ENCODE measurements at places on chromosomes 13 and 19. TPM values are rescaled to one million over a fixed set of nuclear protein-coding genes. Genes with fewer than 3 reads are reported as not detected.

- no peak for DNase-seq
These were observed 73.8 kb downstream of the SPATA13 start for GRCh38 chr13:24234200-24234915.

- no peak for DNase-seq
These were observed 94.3 kb downstream of the NHLRC3 start for GRCh38 chr13:39132286-39133230.

GRCh38 chr13:30864433-30865122 lies 41.5 kb upstream of the MEDAG start:
- DNase-seq = no peak

- DNase-seq = no peak
These were observed 10.8 kb upstream of the ZNF91 start for GRCh38 chr19:23406091-23406490.

GRCh38 chr19:7670790-7671189 lies 1.9 kb downstream of the RETN start:
- no peak for DNase-seq

DNA sequence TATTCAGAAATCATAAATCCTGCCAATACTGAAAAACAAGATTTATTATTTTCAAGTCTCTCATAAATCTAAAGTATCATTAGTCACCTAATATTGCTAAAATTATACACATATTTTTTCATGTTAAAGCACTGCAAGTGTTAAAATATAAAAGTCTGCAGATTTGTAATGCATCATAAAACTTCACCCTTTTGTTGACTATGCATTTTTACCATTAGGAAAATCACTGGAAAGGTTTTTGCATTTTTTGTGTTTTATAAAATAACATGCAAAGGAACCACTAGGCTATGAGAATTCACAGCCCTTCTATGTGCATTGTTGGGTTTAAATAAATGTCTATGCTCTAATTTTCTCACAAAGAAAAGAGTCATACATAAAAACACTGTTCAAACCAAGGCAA lies 407.3 kb downstream of the DACH1 start:
- no peak for DNase-seq

GRCh38 chr13:99416411-99417121 lies 84.7 kb upstream of the TM9SF2 start:
- no peak for DNase-seq

- DNase-seq = no peak
These were observed 8.4 kb upstream of the KLK14 start for GRCh38 chr19:51091126-51091525.

DNA sequence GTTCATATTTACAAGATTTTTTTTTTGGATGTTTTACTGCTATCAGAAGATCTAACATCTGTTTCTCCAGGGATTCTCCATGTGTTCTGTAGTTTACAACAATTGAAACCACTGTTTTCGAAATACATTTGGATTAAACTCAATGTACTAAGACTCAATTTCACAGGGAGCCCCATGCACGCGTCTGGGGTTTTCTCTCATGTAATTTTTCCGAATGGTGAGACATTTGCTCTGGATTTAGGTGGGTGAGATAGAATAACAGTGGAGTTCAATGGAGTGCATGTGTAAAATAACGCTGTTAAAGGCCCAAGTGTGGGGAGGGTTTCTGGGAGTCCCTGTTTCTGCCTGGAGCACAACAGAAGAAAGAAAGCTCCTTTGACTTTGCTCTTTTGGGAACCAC lies 330.3 kb downstream of the TSHZ3 start:
- no peak for DNase-seq

- DNase-seq = no peak
These were observed 2.3 kb upstream of the PSPN start for GRCh38 chr19:6378041-6378440.

GRCh38 chr13:26465954-26466353 lies 91.5 kb upstream of the WASF3 start:
- no peak for DNase-seq

DNA sequence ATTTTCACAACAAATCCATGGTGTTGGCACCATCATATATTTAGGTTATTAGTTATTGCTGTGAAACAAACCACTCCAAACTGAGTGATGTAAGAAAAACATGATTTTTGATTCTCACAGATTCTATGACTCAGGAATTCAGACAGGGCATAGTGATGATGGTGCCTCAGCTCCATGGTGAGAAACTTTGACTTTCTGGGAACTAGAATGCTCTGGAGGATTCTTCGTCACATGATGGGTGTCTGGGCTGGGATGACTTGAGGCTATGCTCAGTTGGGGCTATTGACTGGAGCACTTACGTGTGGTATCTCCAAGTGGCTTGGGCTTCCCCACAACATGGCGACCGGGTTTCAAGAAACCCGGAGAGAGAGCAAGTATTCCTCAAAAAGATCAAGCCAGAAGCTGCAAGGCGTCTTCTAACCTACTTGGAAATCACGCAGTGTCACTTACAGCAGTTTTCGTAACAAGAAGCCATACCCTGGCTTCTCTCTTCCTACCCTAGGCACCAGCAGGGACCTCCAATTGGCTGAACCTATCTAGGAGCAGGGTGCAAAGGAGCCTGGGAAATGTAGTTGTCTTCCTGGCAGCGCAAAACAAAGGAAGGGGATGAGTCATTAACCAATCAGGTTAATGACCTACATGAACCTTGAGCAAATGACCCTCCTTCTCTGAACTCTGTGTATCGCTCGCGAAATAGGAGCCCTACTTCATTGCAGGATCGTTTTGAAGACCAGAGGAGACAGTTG lies 22.4 kb downstream of the VAV1 start:
- no peak for DNase-seq

GRCh38 chr13:45122941-45123340 lies 2.6 kb downstream of the GTF2F2 start:
- DNase-seq = no peak

DNA sequence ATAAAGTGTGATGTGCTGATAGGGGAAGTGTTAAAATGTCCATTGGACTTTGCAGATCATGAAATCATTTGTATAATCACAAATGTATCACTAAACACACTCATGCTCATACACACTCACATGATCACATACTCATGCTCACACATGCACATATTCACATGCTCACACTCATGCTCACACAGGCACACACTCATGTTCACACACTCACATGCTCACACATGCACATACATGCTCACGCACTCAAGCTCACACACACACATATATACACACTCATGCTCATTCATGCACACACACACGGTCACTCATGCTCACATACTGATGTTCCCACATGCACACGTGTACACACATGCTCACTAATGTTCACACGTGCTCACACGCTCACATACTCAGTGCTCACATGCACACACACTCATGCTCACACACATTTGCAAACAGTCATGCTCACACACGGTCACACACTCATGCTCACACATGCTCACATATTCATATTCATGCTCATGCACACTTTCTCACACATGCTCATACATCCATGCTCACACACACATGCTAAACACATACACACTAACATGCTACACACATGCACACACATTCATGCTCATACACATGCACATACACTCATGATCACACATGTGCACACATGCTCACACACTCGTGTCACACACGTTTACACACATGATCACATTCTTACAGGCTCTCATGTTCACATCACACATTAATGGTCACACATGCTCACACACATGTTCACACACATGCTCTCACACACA lies 116.7 kb upstream of the GJB6 start:
- no peak for DNase-seq

GRCh38 chr19:41435936-41436673 lies 3.6 kb downstream of the DMAC2 start:
- DNase-seq = no peak

DNA sequence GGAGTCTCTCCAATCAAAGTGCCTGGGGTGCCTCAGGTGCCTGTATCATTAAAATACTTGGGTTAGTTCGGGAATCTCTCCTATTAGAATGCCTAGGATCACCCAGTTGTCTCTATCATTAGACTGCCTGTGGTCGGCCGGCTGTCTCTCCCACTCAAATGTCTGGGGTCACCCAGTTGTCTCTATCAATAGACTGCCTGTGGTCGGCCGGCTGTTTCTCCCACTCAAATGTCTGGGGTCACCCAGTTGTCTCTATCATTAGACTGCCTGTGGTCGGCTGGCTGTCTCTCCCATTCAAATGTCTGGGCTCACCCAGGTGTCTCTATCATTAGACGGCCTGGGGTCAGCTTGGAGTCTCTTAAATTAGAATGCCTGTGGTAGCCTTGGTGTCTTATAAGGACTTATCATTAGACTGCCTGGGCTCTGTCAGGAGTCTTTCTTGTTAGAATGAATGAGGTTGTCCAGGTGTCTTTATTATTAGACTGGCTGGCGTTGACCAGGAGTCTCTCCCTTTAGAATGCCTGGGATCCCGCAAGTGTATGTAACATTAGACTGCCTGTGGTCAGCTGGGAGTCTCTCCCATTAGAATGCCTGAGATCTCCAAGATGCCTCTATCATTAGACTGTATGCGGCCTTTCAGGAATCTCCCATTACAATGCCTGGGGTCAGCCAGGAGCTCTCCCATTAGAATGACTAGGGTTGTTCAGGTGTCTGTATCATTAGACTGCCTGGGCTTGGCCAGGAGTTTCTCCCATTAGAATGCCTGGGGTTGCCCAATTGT lies 1555.5 kb downstream of the UQCRFS1 start:
- peak; percentile 25 for DNase-seq

GRCh38 chr19:52196256-52196967 lies 6.6 kb downstream of the PPP2R1A start:
- DNase-seq = no peak

- no peak for DNase-seq
These were observed 10.6 kb upstream of the CEACAM21 start for GRCh38 chr19:41565379-41565720.

GRCh38 chr19:35557539-35558399 lies 5.7 kb downstream of the ATP4A start:
- no peak for DNase-seq

- DNase-seq = no peak
These were observed 145.5 kb upstream of the MAB21L1 start for GRCh38 chr13:35621989-35622388.

DNA sequence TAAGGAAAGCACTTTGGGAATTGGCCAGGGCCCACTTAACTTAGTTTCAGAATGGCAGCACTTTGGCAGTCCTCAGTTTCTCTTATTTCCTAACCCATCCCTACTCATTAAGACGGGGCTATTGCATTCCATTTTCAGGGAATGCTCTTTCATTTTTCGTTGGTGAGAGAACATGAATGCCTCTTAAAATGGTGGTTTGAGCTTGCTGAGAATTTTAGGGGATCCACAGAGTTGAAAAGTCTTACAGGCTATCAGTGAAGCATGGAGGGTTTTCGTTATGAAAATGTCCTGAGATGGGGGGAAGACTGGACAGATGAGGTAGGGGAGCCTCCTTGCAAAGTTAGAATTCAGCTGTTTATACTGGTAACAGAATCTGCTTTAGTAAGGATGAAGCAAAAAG lies 71.4 kb downstream of the LRCH1 start:
- no peak for DNase-seq

GRCh38 chr13:104779311-104779993 lies 1713.2 kb upstream of the SLC10A2 start:
- DNase-seq = no peak

DNA sequence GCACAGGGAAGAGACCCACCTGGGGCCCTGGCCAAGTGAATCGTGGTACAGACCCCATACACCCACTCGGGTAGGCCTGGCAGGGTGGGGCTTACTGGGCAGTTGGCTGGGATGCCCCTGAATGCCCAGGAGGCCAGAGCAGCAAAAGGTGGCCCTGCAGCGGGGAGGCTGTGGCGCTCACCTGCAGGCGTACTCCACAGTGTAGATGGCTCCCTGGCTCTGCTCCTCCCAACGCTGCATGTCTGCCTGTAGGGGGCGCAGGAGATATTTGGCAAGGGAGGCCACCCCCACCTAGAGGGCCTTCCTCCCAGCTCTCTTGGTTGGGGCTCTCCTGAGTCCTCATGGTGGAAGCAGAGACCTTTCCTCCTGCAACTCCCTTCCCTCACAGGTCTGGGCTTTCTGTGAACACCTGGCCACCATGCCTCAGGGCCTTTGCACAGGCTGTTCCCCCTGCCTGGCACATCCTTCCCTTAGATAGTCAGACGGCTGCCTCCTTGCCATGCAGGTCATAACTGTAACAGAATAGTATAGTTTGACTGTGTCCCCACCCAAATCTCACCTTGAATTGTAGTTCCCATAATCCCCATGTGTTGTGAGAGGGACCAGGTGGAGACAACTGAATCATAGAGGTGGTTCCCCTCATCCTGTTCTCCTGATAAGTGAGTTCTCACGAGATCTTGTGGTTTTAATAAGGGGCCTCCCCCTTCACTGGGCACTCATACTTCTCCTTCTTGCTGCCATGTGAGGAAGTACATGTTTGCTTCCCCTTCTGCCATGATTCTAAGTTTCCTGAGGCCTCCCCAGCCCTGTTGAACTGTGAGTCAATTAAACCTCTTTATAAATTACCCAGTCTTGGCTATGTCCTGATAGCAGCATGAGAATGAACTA lies 5.9 kb downstream of the BORCS8 start:
- DNase-seq = peak; percentile 65

DNA sequence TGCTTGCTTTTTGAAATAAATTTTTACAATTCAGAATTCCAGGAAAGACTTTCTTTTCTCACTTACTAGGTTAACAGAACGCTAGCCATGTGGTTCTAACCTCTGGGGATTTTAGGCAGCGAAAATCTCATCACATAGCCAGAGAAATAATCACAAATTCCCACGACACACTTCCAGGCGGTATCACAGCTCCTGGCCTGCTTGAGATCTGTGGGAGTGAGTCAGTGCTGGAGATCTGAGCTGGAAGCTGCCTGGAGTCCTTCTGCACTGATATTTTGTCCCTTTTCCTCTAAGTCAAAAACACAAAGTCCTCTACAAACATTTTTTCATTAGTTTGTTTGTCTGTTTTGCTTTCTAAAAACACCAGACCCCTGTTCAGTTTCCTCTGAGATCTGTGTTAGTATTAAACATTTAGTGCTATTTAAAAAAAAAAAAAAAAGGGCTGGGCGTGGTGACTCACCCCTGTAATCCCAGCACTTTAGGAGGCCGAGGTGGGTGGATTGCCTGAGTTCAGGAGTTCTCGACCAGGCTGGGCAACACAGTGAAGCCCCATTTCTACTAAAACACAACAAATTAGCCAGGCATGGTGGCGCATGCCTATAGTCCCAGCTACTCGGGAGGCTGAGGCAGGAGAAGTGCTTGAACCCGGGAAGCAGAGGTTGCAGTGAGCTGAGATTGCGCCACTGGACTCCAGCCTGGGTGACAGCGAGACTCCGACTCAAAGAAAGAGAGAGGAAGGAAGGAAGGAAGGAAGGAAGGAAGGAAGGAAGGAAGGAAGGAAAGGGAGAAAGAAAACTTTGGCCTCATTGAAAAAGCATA lies 12.2 kb upstream of the UBE2L5 start:
- DNase-seq = peak; percentile 50

The CACNG7 gene
- total RNA-seq = not detected

The RAB3D gene
- total RNA-seq = 1.4 TPM

The SIGLEC9 gene
- not detected for total RNA-seq

The RAVER1 gene
- 36.4 TPM for total RNA-seq

The EFNA2 gene
- total RNA-seq = not detected

The CCDC8 gene
- 12.5 TPM for total RNA-seq

The FBN3 gene
- not detected for total RNA-seq

The HSPB6 gene
- total RNA-seq = not detected

The SPTBN4 gene
- total RNA-seq = 0.61 TPM

The TBXA2R gene
- not detected for total RNA-seq

The KLK14 gene
- total RNA-seq = not detected

The S1PR5 gene
- not detected for total RNA-seq

The ZNF575 gene
- 0.09 TPM for total RNA-seq

The ANGPTL8 gene
- not detected for total RNA-seq

The PCDH9 gene
- total RNA-seq = 2.2 TPM

The TPP2 gene
- total RNA-seq = 84.5 TPM

The EPSTI1 gene
- total RNA-seq = 21.3 TPM
